ENCODE measurements at places on chromosomes 1 and 21.
A peak's percentile ranks its signal among the peaks of the same experiment; 100 is the strongest.

GRCh38 chr21:41282412-41282811 is 34.2 kb upstream of the FAM3B start:
- no peak for DNase-seq

- no peak for DNase-seq
Observed at GRCh38 chr1:162680419-162681121, 48.3 kb downstream of the DDR2 start.

DNA sequence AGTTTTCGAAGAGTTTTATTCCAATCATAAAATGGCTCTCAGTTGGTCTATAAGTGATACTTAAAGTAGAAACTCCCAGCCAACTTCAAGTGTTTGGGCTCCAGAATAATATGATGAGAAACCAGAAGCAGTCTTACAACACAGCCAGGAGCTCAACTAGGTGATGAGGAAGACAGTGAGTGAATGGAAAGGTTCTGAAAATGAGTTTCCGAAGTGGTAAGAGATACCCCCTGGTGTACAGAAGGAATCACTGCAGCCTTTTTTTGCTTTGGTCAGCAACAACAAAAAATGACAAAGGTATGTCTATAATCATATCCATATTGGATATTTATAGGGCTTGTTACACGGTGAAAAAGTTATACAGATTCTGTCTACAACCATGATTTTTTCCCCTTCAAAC is 16.5 kb downstream of the KRTAP19-1 start:
- no peak for DNase-seq

- DNase-seq, result no peak
Observed at GRCh38 chr1:111270771-111271463, 19.7 kb upstream of the CHIA start.

- DNase-seq, result no peak
Observed at GRCh38 chr1:78071696-78072095, 25.9 kb downstream of the GIPC2 start.

DNA sequence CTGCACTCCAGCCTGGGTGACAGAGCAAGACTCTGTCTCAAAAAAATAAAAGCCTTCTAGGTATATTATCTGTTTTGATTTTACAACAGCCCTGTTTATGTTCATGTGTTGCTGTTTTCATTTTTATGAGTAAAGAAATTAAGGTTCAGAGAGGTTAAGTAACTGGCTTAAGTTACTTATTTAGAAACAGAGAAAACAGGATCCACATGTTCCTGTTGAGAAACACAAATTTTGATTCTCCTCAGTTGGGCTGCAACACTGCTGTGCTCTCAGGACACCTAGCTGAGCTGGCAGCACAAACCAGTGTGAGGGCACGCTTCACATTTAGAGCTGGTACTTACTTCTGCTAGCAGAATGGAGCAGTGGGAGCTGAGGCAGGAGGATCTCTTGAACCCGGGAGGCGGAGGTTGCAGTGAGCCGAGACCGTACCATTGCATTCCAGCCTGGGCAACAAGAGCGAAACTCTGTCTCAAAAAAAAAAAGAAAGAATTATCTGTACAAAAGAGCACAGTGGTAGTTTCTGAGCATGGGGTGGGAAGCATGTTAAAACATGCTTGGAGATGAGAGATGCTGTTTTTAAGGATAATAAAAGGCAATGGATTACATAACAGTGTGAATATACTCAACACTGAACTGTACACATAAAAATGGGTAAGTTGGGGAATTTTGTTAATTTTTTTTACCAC is 2.4 kb downstream of the SPRTN start:
- DNase-seq, result no peak

- DNase-seq, result no peak
Observed at GRCh38 chr1:220533504-220534109, 5.7 kb downstream of the MARK1 start.

DNA sequence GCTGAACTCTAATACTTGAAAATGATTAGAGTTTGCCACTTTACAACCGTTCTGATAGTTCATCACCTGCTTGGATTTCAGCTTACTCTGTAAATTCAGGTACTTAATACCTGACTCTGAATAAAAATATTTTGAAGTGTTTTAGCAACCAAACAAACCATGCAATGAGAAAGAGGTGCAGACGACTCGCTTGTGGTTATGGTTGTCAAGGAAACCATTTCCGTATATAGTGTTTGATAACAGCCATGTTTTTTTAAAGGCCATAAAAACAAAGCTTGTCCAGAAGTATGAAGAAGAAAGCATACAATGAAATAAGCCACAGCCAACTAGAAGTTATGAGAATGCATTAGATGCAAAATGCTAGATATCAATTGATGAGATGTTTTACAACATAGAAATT is 167.2 kb upstream of the HMCN1 start:
- peak; percentile 50 for DNase-seq

GRCh38 chr1:29213055-29213454 is 17.7 kb downstream of the MECR start:
- DNase-seq, result no peak

GRCh38 chr1:242454262-242455051 is 70.0 kb downstream of the PLD5 start:
- no peak for DNase-seq

DNA sequence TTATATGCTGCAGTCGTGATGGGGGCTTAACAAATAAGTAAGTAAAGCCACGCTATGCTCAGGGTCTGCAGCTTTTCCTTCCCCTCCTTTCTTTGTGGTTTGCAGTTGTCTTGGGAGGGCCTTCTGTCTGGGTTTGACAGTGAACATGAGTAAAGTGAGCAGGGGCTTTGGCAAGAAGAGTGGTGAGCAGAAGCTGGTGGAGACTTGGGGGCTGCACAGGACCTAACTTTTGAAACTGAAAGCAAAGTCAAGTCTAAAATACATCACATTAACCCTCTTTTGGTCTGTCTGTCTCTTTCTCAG is 368.6 kb upstream of the VAMP3 start:
- no peak for DNase-seq

DNA sequence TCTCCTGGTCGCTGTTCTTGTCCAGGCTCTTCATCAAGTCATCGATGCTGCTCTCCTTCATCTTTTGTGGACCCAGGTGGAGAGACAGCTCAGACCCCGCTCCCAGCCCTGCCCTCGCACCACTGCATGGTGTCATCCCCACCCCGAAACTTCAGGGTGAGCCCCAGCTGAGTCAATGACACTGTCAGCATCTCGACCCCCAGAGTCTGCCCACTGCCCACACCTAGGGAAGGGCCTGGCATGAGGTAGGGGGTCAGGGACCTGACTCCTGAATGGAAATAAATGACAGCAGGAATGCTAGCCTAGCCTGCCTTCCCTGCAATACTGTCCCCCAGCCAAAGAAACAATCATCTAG is 1.6 kb upstream of the S100A6 start:
- no peak for DNase-seq

DNA sequence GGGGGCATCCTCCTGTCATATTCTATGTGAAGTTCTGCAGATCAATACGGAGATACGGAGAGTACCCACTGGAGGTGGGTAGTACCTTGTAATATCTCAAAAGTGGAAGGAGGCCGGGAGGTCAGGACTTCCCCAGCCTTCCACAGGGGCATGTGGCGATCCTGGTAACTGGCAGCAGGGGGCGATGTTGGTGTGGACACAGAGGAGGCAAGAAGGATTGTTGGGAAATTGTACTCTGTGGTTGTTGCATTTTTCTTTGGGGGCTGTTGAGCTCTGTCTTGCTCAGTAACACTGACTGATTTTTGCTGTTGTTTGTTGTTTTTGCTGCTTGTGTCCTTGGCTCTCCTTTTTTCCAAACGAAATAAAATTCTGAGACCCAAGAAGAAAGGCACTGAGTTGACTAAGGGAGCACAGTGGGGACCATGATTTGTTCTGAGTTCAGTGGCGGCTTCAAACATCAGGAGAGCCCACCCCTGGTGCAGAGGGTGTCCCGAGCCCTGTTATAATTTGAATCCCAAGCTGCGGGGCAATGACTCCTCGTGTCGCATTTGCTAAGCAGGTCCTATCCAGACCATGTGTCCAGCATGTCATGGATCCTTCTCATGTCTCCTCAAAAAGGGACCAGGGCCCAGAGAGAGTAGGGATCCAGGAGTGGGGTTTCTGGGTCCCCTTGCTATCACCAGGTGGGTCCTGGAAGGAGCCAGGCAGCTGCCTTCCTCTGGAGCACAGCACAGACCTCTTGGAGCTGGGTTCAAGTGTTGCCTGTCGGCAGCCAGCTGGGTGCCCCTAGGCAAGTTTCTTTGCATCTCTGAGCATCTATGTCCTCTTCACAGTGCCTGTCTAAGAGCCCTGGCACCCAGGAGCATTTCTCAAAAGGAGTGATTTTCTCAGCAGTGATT is 22.8 kb downstream of the LHX4 start:
- peak; percentile 54 for DNase-seq

DNA sequence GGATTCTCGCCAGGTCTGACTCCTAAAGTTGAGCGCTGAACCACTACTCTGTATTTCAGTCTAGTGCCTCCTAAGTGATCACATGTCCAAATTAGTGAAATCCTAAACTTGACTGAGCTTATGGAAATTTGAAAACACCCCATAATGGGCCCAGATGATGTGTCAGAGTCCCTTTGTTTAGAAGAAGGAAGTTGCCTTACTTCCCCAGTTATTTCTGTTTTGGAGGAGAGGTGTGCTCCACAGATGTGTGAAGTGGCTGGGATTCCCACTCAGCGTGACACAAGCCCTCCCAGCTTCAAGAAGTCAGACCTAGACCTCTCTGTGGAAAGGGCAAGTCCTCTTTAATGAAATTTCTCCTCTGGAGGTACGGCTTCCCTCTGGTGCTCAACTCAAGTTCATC is 188.8 kb downstream of the TTLL7 start:
- DNase-seq, result no peak

DNA sequence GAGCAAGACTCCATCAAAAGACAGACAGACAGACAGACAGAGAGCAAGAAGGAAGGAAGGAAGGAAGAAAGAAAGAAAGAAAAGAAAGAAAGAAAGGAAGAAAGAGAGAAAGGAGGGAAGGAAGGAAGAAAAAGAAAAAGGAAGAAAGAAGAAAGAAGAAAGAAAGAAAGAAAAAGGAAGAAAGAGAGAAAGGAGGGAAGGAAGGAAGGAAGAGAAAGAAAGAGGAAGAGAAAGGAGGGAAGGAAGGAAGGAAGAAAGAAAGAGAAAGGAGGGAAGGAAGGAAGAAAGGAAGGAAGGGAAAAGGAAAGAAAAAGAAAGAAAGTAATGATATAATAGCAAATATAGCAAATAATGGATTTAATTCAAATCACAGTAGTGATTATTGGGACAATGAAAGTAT is 32.7 kb downstream of the CHML start:
- no peak for DNase-seq

GRCh38 chr1:113197719-113198330 is 124.8 kb downstream of the LRIG2 start:
- DNase-seq, result no peak

DNA sequence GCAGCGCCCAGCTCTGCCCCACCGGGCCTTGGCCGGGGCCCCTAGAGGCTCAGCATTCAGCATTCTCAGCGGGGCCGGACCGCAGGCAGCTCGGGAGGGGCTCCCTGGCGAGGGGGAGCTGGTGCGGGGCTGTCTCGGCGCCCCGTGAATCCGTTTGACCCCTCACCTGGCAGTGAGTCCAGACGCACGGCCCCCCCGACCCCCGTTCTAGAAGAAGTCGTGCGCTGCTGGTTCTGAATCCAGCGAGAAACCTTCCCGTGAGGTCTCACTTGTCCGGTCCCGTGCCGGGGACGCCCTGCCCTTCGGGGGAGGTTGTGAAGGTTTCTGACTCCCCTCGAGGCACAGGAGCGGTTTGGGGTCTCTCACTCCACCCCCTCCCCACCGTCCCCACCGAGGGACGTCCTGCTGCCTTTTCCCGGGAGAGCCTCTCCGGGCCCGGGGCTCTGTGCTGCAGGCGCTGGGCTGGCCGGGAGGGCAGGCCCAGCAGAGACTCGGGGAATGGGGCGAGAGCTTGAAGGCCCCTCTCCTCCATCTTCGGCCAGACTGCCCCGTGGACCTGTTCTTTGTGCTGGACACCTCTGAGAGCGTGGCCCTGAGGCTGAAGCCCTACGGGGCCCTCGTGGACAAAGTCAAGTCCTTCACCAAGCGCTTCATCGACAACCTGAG is 655 bp downstream of the COL6A1 start:
- no peak for DNase-seq

- no peak for DNase-seq
Observed at GRCh38 chr1:110638058-110638457, 31.9 kb upstream of the KCNA2 start.

DNA sequence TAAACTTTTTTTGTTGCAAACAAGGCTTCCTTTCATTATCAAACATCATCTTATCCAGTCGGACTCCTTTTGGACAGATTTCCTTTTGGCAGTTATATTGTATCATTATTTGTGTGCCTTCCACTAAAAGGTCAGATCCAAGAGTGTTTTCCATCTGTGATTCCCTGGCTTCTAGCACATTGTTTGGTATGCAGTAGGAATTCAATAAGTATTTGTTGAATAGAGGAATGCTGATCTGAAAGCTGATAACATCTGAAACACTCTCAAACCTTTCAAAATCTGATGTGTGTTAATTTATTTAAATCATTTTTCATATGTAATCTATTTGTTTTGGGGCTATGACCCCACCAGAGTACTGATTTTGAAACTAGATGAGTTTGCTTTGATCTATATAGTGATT is 39.0 kb downstream of the NDC1 start:
- no peak for DNase-seq

DNA sequence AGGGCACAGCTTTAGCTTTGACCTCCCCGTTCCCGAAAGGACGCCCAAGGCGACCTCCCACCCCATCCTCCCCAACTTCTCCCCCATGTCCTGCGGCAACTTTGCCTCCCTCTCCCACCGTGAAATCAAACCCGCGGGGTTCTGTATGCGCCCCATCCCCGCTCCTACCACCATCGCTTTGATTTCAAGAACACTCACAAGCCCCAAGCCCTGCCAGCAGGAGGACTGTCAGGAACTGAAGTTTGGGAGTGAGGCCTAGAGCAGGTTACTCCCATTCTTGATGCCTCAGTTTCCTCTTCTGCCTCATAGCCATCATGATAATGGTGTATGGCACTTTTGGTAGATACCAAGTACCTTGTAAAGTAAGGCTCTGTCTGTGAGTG is 2.3 kb downstream of the PTPRU start:
- DNase-seq, result no peak

- DNase-seq, result no peak
Observed at GRCh38 chr1:11461531-11462137, 17.3 kb upstream of the DISP3 start.

DNA sequence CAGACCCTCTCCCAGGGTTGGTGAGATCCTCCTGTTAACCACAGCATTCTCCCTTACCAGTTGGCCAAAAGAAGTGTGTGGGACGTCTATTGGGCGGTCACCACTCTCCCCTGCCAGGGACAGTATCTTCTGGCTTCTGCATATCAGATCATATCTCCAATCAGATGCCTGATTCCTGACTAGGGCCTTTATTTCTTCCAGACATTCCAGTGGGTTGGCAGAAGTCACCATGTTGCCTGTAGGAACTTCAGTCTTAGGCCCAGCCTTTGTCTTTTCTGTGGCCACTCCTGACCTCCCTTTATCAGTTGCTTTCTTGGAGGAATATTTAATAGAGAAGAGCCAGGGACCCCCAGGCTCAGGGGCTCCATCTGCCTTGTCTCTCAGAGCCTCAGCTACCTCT is 130.4 kb upstream of the F3 start:
- DNase-seq, result no peak

- DNase-seq, result peak; percentile 21
Observed at GRCh38 chr1:226100436-226101391, 38.2 kb downstream of the H3-3A start.
